Progenitor cell of endocrine pancreas (in vitro differentiated cells): ENCODE measurements at places on chromosomes 7 and 10.

GRCh38 chr7:29270594-29271318 is 76.2 kb downstream of the CHN2 start:
- no peak for DNase-seq

- no peak for DNase-seq
These were observed 224.7 kb downstream of the INHBA start for GRCh38 chr7:41478187-41478586.

DNA sequence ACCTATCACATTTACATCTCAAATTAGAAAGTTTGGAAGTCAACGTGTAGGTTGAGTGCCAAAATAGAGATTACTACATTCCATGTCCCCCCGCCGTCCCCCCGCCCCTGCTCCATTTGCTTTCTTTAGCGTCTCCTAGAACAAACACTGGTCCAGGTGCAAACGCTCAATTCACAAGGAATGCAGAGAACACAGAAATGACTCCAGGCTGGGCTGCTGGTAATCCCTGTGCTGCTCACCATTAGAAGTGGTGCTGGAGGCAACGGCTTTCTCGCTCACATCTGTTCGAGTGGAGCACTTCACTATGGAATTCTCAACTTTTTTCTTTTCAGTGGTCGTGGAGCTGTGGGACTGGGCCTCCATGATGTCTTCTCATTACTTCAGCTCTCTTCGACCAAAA is 14.1 kb downstream of the GLI3 start:
- no peak for DNase-seq

DNA sequence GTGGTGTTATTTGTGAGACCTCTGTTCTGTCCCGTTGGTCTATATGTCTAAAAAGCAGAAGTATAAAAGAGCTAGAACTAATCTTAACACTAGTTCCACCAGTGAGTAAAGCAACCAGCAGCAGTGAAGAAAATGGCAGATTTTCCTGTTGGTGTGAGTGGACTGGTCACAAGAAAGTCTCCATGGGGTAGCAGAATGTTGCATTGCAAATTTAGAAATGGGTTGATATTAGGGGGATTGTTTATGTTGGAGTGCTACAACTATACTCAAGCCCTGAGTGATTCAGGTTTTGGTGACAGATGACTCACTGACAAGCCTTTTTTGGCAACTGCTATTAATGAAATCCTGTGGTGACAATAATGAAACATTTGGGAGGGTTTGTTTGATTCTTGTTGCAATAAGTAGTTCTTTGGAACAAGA is 5.6 kb downstream of the AVL9 start:
- DNase-seq: no peak
